ENCODE measurements at places on chromosomes 6 and 20.
A peak's percentile ranks its signal among the peaks of the same experiment; 100 is the strongest.

GRCh38 chr6:104558746-104559145, 301.0 kb downstream of the HACE1 start:
- no peak for DNase-seq

- DNase-seq = no peak
Observed at GRCh38 chr20:51423290-51423667, 119.2 kb downstream of the NFATC2 start.

GRCh38 chr6:110703906-110704594, 111.2 kb downstream of the CDK19 start:
- peak; percentile 19 for DNase-seq

DNA sequence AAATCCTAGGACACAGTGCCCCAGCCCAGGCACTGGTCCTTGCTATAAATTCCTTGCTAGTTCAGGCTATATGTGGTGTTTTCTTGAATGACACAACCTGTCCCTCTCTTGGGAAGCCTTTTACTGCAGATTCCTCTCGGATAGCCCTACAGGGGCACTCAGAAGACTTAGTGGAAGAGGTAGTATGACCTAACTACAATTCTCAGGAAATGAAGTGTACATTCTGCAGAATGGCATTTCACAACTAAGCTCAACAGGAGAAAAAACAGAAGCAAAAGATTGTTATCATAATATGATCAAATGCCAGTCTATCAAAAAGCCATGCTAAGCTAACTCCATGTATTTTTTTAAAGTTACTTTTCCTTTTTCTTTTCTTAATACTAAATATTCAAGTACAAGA, 66.3 kb upstream of the FBXL4 start:
- DNase-seq = no peak

- no peak for DNase-seq
Observed at GRCh38 chr6:52933778-52934177, 24.3 kb upstream of the GSTA3 start.

GRCh38 chr20:8334641-8335040, 202.6 kb downstream of the PLCB1 start:
- no peak for DNase-seq

- DNase-seq = no peak
Observed at GRCh38 chr6:29827579-29828470, at the start of gene HLA-G. HLA-G (plus strand) TSS chr6:29827825; CDS start chr6:29827845, 20 bp downstream.

DNA sequence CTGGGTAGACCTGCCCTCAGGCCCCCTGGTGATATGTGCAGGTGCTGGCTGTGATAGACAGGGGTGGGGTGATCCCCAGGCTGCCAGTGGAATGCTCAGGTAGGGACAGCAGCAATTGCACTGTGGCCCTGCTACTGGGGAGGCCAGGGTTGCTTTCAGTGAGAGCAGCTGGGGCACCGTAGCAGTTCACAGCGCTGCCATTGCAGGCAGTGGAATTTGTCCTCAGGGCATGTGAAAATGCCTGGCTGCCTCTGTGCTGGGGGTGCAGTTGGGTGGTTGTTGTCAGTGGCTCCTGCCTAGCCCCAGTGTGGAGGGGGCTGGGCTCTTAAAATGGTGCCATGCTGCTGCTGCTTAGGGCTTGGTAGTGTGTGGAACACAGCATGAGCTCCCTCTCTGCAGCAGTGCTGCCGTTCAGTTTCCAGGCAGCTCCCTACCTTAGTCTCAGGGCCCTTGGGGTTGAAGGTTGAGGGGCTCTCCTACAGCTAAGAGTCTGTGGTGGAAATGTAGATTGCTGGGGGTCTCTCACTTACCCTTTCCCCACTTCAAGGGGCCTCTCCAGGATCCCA, 23.6 kb downstream of the GJA10 start:
- DNase-seq = no peak

GRCh38 chr6:142740449-142740848, 204.5 kb downstream of the HIVEP2 start:
- DNase-seq = no peak

DNA sequence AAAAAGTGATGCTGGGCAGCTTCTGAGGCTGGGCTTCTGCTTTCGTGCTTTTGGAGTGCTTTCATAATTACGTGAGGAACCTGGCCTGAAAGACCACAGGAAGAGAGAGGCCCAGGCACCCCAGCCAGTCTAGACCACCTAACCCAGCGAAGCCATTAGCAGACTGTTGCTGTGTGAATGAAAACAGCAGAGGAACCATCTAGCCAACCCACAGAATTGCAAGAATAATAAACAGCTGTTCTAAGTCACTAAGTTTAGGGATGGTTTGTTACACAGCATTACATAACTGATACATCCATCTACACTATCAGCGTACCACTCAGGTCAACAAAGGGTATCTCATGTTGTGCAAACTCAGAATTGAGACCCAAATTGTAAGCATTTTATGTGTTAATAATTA, 34.5 kb downstream of the FGD2 start:
- DNase-seq = no peak

- no peak for DNase-seq
Observed at GRCh38 chr20:61671559-61671958, 394.1 kb downstream of the TAF4 start.

GRCh38 chr20:25623225-25623735, 534 bp downstream of the NANP start:
- DNase-seq = peak; percentile 54

- no peak for DNase-seq
Observed at GRCh38 chr6:118968416-118968815, 33.5 kb upstream of the MCM9 start.

DNA sequence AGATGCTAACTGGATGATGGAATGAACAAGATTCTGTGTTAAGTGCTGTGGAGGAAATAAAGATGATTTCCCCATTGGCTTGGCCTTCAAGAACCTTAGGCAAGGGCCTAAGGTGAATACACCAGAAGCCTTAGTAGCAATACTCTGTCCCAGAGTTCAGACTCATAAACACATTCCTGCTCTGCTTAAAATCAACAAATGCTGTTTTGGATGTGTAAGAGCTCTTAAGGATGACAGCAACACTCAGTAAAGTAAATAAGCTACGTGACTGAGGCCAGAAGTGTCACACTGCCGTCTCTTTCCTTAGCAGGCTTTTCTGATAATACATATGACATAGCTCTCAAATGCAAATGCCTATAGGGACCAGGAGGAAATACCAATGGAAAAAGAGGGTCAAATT, 90.6 kb downstream of the EYA2 start:
- no peak for DNase-seq

- no peak for DNase-seq
Observed at GRCh38 chr6:14180609-14181008, 63.0 kb downstream of the CD83 start.

- DNase-seq = no peak
Observed at GRCh38 chr6:164227952-164228522, 813.5 kb downstream of the QKI start.

- DNase-seq = peak; percentile 89
Observed at GRCh38 chr20:49888212-49889000, 26.9 kb downstream of the SPATA2 start.

GRCh38 chr20:17226410-17227218, at the start of gene PCSK2:
PCSK2 (plus strand) TSS chr20:17227040; CDS start chr20:17227306, 266 bp downstream.
- DNase-seq = peak; percentile 18

DNA sequence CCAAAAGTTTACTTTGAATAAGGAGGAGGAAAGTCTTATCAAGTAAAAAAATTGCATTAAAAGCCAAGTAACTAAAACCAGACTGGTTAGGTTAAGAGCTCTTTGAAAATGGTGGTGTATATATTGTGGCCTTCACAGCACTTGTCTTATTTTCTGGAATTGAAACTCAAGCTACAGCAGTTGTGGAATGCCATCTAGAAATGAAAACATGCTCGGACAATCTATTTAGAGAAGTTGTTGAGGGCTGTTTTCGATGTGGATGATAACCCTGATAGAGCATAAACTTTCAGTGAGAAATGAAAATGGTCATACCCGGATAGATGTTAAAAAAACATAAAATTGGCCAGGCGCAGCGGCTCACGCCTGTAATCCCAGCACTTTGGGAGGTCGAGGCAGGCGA, 47.0 kb downstream of the ARID1B start:
- DNase-seq = no peak

- DNase-seq = no peak
Observed at GRCh38 chr6:97656236-97656635, 373.2 kb upstream of the MMS22L start.

- DNase-seq = peak; percentile 74
Observed at GRCh38 chr6:34154668-34155447, 9.0 kb upstream of the GRM4 start.

DNA sequence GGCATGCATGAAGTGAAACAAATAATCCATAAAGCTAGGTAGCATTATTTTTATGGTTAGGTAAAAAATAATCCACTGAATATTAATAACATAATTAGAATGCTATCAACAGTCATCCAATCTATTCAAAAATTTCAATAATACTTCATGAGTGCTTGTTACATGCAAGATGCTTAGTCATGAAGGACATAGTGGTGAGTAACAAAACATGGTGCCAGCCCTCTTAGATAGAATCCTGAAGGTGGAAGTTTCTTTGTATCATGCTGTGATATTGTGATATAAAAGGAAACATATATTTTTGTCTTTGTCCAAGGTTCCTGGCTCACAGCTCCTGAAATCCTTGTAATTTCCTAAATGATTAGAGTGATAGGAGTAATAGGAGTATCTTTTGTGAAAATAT, 14.9 kb downstream of the RCAN2 start:
- DNase-seq = no peak

DNA sequence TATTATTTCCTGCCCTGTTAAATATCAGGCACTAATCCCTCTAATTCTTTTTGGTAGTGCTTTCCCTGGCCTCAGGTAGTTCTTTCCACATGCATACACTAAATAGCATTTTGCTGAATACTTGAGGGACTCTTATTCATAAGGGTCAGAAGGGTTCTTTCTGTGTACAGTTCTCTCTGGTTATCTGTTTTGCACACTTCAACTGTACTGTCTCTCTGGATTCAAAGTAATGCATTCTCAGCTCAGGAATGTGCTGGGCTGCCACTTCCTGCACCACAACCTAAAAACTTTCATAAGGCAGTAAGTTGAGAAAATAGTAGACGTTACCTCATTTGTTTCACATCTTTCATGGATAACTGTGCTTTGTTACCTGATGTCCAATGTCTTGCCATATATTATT, 32.1 kb downstream of the C6orf141 start:
- no peak for DNase-seq

DNA sequence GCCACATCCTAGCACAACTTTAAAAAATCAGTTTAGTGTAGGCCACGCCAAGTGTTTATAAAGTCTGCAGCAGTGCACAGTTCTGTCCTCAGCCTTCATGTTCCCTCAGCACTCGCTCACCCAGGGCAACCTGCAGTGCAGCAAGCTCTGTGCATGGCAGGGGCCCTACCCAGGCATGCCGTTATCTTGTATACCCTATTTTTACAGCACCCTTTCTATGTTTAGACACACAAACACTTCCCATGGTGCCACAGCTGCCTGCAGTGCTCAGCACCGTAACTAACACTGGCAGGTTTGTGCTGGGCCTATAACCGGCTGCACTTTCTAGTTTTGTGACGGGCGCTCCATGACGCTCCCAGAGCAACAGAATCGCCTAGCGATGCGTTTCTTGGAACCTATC, 43.8 kb downstream of the ZBTB46 start:
- no peak for DNase-seq

DNA sequence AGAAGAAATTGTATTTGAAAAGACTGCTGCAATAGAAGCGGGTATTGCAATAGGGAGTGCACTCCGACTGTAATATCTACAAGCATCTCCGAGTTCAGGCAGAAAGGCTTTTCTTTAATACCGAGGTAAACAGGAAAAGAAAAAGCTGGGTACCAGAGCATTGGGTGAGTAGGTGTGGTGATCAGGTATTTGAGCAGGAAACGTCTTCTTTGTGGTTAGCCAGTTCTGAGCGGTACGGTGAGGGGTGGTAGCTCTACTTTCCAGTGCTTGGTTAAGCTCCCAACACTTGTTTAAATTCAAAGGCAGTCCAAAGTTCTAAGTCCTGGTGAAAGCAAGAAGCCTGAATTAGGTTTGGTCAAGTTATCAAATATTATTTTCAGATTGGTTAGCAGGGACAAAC, 404.1 kb downstream of the LMBRD1 start:
- DNase-seq = no peak

DNA sequence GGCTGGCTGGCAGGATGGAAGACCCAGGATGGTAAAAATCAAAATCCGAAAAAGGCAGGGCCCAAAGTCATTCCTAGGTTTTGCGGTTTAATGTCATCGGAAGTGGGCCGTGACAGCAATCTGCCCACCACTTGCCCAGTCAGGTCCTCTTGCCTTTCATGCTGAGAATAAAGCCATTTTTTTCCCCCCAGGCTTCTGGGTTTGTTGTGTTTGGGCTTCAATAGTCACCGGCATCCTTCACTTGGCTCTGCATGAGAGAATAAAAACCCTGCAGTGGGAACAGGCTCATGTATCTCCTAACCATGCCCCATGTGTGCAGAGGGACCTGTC, 56.1 kb downstream of the MEP1A start:
- no peak for DNase-seq

DNA sequence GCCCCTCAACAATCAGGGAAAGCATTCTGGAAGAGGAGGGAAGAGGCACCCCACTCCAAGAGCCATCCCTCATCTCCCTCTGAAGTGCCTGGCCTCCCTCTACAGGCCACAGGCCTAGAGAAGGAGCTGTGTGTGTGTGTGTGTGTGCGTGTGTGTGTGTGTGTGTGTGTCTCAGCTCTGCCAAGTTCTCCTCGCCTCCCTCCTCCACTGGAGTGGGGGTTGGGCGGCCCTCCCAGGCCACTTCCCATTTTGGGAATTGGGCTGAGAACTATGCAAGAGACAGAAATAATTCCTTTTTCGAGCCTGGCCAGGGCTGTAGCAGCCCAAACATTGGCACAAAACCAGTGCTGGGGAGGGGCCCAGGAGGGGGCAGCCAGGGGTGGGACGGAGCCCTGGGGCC, 35.7 kb downstream of the KCNB1 start:
- no peak for DNase-seq

GRCh38 chr20:15917283-15917682, 656.0 kb downstream of the KIF16B start:
- DNase-seq = no peak

GRCh38 chr6:13383328-13384163, 55.2 kb upstream of the TBC1D7 start:
- no peak for DNase-seq

DNA sequence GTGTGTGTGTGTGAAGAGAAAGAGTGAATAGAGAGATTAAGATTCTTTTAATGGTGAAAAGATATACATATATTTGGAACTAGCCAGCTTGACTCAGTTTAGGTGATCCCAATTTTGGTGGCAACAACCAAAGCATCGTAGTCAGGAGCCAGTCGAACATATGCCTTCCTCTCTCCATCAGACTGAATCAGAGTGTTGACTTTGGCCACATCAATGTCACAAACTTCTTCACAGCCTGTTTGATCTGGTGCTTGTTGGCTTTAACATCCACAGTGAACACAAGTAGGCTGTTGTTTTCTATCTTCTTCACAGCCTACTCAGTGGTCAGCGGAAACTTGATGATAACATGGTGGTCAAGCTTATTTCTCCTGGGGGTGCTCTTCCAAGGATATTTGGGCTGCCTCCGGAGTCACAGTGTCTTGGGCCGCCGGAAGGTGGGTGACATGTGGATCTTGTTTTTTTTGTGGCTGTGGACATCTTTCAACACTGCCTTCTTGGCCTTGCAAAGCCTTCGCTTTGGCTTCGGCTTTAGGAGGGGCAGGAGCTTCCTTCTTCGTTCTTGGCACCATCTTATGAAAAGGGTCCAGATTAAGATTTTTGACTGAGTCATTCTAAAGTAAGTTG, 3.4 kb downstream of the HLA-F start:
- DNase-seq = no peak

GRCh38 chr20:48635791-48636267, 192.0 kb downstream of the PREX1 start:
- DNase-seq = peak; percentile 99

All from HuH-7.5 (cell line).